ENCODE measurements at places on chromosomes 6 and 20. TPM values are rescaled to one million over a fixed set of nuclear protein-coding genes. Genes with fewer than 3 reads are reported as not detected.

The DLL1 gene
- 4.0 TPM for polyA plus RNA-seq

The COX4I2 gene
- polyA plus RNA-seq: not detected

The MUCL3 gene
- 0.18 TPM for polyA plus RNA-seq

The AVP gene
- polyA plus RNA-seq: not detected

The DNAAF9 gene
- polyA plus RNA-seq: 5.6 TPM

The SLC24A3 gene
- polyA plus RNA-seq: 14.4 TPM

The TMC2 gene
- not detected for polyA plus RNA-seq

The CBLN4 gene
- not detected for polyA plus RNA-seq

The CYP24A1 gene
- polyA plus RNA-seq: not detected

The C6orf58 gene
- not detected for polyA plus RNA-seq

The TPD52L1 gene
- polyA plus RNA-seq: 25.5 TPM

The SNX14 gene
- polyA plus RNA-seq: 10.9 TPM

The GSTA3 gene
- polyA plus RNA-seq: not detected

The MAP1LC3A gene
- polyA plus RNA-seq: 92.9 TPM

The PDYN gene
- polyA plus RNA-seq: not detected

The NCOA7 gene
- polyA plus RNA-seq: 23.6 TPM

The GSTA2 gene
- not detected for polyA plus RNA-seq

The TAF8 gene
- polyA plus RNA-seq: 15.0 TPM
